ENCODE measurements at places on chromosomes 7 and 10.

DNA sequence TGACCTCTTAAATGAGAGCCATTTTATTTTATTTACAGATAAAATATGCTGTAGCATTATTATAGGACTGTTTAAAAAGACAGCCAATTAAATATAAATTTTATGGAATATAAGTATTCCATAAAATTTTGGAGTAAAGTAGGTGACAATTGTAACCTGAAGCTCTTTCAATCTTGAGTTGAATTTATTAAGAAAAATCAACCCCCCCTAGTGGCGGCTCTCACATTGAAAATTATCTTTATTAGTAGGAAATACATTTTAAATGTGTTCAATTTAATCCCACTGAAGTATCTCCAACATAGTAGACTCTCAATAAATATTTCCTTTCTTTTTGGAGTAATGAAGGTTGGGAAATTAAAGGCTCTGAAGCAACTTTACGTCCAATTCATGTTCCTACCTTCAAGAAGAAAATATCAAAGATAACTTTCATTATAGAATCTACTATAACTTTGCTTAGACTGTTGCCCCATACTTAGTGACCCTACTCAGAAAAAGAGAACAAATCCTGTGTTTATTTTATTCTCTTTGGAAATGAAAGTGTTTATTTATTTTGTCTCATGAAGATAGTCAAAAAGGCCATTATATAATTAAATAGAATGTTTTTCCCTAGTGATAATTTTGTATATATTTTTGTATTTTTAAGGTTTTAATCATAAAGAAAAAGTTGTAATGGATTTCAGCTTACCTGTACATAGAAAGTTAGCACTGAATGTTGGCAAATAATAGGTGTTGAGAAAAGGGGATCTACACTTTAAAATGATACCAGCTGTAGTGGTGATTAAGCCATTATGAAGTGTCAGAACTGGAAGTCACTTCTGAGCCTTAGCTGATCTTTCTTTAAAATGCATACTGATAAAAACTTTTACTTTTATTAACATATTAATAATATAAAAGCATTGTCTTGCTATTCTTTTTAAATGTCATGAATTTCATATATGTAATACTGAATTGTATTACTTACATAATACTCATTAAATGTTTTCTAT is 3.3 kb downstream of the AHR start:
- peak; percentile 49 for DNase-seq

- peak; percentile 69 for DNase-seq
Measured at GRCh38 chr7:30028749-30029635, 780 bp downstream of the PLEKHA8 start.

GRCh38 chr7:1712907-1713501 is 42.9 kb downstream of the ELFN1 start:
- no peak for DNase-seq

DNA sequence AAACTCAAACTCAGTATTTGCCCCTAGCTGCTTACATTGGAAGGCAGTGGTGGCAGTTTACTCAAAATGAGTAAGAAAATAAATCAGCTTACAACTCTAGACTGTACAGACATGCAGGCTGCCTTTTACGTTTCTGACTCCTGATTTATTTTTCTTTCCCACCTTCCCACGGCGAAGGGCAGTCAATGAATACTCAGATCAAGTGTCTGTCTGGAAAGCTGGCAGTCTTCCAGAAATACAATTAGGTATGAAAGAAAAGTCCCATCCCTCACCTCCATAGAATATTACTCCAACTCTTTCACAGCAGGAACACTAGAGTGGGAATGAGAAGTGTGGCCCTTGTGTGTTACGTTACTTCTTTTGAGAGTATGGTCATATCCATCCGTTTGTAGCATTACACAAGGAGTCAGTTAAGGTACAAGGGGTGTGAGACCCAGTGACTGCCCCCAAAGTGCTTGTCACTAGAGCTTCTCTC is 1.3 kb upstream of the PAPSS2 start:
- DNase-seq = no peak

GRCh38 chr7:32258265-32258664 is 188.1 kb upstream of the PDE1C start:
- no peak for DNase-seq

GRCh38 chr7:40935435-40935834 is 767.5 kb downstream of the INHBA start:
- DNase-seq = no peak

DNA sequence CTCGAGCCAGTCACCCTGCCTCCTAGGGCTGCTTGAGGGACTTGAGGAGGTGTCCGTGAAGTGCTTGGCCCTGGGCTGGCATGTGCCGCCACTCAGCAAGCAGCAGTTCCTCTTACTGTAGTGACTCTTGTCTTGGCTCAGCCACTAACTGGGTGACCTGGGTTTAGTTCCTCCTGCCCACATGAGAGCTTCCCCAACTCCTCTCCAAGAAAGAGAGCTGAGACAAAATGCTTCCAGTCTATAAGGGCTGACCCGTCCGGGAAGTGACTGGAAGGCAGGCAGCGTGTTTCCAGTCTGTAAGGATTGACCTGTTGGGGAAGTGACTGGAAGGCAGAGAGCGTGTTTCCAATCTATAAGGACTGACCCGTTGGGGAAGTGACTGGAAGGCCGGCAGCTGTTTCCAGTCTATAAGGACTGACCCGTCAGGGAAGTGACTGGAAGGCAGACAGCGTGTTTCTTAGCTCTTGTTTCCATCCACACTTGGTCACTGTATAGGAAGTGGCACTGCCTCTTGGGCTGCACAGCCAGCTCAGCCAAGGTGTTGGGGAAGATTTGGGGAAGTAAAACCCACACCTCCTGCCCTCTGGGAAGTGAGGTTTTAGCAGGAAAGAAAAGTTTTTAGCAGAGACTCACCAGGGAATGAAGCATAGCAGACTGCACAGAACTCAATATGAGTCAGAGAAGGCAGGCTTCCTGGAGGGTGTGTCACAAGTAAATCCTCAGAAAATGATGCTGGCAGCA is 53.3 kb upstream of the PPIF start:
- no peak for DNase-seq

GRCh38 chr7:155283565-155284194 is 14.0 kb upstream of the INSIG1 start:
- no peak for DNase-seq

DNA sequence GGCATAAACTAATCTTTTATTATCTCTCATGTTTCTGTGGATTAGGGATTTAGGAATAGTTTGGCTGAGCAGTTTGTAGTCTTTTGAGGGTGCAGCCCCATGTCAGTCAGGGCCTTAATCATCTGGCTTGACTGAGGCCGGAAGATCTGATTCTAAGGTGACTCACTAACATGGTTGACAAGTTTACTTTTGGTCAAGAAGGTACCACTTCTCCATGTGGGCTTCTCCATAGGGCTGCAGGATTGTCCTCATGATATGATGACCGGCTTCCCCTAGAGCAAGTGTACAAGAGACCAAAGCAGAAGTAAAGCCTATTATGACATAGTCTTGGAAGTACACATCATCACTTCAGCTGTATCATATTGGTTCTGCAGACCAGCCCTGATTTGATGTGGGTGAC is 45.9 kb upstream of the OIT3 start:
- no peak for DNase-seq

GRCh38 chr10:12500381-12501303 is 151.3 kb downstream of the CAMK1D start:
- peak; percentile 83 for DNase-seq

DNA sequence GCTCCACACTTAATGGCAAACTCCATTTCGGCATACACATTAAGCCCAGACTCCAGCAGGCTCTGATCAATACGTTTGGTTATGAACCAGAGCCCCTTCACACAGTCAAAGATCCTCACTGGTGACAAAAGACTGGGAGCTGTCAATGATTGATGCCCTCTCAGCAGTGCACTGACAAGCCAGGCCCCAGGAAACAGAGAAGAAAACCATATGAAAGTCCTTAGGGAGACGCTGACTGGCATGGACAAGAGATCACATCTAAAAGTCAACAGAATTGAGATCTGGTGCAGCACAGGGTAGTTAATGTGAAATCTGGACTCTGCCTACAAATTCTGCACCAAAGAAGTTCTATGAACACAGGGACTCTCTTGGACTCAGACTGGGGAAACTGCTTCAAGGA is 600.9 kb upstream of the NRP1 start:
- no peak for DNase-seq

- DNase-seq = no peak
Measured at GRCh38 chr7:84900215-84900614, 286.6 kb downstream of the SEMA3D start.

DNA sequence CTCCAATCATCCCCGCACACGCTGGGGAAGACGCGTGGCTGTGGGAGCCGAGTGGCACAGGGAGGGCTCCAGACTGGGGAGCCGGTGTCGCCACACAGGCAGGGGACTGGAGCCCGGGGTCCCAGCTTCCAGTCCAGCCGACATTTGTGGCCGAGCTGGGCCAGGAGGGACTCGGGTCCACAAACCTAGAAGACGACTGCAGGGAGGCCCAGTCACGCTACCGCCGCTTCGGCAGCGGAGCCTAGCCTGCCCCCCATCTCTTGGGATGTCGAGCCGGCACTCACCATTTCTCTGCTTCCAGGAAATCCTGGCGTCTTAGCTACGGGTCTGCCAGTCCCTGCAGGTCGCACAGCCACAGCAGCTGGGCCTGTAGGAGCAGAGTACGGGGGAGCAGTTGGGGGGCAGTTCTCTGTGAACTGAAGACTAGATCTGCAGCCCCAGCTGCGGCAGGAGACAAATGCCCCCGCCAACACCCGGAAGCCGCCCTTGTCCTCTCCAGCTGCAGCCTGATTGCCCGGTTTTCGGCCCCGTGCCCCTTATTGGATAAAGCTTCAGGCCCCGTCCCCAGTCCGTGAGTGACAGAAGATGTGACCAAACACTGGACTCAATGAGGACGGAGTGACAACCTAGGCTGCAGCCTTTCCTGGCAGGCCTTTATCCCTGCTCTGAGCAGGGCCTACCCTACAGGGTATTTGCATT is 270.7 kb downstream of the ZNF33B start:
- DNase-seq = no peak

DNA sequence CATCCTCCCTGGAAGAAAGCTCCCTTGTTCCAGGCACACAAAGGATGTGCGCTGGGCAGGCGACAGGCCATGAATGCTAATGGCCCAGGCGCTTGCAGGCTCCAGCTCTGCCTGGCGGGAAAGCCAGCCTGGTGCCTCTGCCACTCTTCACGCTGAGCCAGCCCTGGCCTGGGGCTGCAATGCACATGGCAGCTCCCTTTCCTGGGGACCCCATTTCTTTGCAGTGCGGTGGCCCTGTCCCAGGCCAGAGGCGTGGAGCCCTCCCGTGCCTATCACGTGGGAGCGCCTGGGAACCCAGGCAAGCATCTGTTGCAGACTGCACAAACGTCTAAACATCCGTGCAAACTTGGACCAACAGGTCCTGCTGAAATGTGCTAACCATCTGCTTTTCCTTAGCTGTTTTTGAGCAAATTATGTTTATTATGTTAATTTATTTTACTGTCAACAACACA is 152.1 kb upstream of the LYZL2 start:
- DNase-seq = no peak

DNA sequence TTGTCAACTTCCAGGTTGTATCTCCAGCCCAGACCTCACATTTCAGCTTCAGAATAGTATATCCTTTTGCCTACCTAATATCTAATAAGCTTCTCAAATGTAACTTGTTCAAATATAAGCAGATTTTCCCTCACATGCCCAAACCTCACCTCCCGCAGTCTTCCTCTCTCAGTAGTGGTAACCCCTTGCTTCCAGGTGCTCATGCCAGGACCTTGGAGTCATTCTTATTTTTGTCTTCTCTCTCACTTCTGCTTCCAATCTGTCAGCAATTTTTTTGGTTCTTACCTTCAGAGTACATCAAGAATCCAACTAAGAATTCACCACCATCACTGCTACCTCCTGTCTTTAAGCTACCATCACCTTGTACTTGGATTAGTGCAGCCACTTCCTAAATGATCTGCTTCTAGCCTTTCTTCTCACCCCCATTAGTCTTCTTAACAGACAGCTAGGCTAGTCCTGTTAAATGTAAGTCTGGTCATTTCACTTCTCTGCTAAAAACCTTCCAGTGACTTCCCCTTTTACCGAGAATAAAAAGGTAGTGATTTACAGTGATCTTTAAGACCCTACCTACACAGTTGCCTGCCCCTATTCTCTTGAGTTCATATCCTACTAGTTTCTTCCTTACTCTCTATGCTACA is 14.0 kb downstream of the ANKIB1 start:
- no peak for DNase-seq

- no peak for DNase-seq
Measured at GRCh38 chr10:69888882-69889584, 87.3 kb downstream of the COL13A1 start.
